CD4-positive, alpha-beta T cell (primary cell): ENCODE measurements at places on chromosomes 2 and 18. TPM values are rescaled to one million over a fixed set of nuclear protein-coding genes. Genes with fewer than 3 reads are reported as not detected.

Gene DOK1
- total RNA-seq, result 6.0 TPM

Gene RNF138
- 177 TPM for total RNA-seq

Gene SLC40A1
- total RNA-seq, result 7.4 TPM

Gene ABHD1
- 1.0 TPM for total RNA-seq

Gene ALPP
- total RNA-seq, result not detected
